ENCODE measurements at places on chromosomes 6 and 20. TPM values are rescaled to one million over a fixed set of nuclear protein-coding genes. Genes with fewer than 3 reads are reported as not detected.

The SLC22A3 gene
- total RNA-seq: 0.94 TPM

The TSHZ2 gene
- 11.9 TPM for total RNA-seq

The SRXN1 gene
- total RNA-seq: 53.7 TPM

The OLIG3 gene
- total RNA-seq: not detected

The RIMS1 gene
- total RNA-seq: 0.76 TPM

The RTN4IP1 gene
- 20.8 TPM for total RNA-seq

The LY86 gene
- not detected for total RNA-seq

- peak; percentile 74 for DNase-seq
Observed at GRCh38 chr6:74631564-74631963, 574.3 kb downstream of the COL12A1 start.

DNA sequence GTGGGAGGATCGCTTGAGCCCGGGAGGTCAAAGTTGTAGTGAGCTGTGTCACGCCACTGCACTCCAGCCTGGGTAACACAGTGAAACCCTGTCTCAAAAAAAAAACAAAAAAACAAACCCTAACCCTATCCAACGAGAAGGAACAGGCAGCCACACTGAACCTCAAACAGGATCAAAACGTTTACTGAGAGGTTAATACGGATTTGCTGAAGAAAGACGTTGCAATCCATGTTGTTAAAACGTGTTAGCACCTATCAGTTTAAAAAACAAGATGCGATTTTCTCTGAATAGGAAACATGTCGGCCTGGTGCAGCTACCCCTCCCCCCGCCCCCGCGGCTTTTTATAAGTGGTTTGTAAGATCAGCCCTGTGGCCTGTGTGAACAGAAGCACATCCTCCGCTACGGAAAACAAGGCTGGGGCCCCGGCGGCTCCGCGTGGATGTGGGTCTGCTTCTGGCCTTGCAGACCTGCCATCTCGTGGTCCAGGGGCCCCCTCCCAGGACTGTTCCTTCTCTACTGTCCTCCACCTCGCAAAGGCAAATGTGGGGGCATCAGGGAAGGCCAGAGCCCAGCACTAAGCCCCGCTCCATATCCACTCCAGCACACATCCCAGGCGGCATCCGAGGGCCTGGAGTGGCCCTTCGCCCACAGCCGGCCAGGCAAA, 11.4 kb downstream of the SLC2A4RG start:
- DNase-seq: no peak

- peak; percentile 84 for DNase-seq
Observed at GRCh38 chr6:75334266-75335040, 49.9 kb upstream of the TMEM30A start.

GRCh38 chr6:119110601-119111548, 32.4 kb upstream of the FAM184A start:
- DNase-seq: peak; percentile 40

DNA sequence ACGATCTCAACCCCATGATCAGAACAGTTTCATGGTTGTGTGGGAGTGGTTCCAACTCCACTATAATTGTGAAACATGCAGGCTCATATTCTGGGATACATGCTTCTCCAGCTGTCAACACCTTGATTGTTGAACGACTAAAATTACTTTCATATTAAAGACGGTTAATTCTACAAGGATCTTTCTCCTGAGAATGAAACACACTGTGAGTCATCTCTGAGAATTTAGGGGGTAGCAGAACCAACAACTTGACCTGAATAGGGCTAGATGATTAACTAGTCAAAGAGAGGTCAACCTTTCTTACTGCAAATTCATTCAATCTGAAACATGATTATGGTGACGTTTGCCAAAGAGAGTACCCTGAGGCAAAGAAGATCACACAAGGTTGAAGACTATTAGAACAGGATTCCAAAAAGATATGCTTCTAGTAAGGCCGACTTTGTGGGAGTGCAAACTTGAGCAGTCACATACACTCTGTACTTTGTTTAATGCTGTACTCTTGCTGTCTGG, 175.2 kb upstream of the CITED2 start:
- DNase-seq: peak; percentile 92

DNA sequence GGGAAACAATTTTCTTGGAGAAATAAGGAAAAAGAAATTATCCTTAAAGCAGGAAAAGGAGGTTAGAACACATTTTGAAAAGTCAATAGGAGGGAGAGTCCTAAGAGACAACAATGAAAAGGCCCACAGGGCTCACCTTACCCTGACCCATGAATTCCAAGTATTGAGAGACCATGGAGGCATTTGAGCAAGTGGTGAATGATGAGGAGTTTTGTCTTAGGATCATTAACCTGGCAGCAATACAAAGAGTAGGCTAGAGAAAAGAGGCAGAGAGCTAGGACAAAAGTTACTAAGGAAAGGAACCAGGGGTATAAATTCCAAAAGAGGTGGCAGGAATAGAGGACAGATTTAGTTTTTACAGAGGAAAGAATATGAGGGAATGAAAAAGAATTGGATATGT, 44.7 kb downstream of the PACRG start:
- DNase-seq: no peak

GRCh38 chr6:6788394-6789032, 200.0 kb downstream of the LY86 start:
- DNase-seq: no peak

DNA sequence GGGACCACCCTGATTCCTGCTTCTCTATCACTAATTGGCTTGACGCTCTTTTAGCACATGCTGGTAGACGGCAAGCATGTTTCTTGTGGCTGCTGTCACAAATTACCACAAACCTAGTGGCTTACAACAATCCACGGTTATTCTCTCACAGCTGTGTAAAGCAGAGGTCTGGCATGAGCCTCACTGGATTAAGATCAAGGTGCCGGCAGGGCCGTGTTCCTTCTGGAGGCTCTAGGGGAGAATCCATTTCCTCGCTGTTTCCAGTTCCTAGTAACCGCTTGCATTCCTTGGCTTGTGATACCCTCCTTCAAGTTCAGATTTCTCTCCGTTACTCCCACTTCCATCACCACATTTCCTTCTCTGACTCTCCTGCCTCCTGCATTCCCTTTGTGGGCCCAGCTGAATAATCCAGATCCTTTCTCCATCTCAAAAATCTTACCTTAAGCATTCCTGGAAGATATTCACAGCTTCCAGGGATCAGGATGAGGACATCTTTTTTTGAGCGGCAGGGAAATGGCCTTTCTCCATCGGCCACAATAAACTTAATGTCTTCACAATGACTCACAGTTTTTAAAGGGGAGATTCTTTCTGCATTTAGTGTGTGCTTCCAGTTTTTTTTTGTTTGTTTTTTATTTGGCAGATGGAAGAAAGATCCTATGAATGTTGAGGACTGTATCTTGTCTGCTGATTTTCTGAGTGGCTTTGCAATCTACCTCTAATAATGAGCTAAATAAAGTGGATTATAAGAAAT, 39.9 kb downstream of the BMP6 start:
- DNase-seq: peak; percentile 44

DNA sequence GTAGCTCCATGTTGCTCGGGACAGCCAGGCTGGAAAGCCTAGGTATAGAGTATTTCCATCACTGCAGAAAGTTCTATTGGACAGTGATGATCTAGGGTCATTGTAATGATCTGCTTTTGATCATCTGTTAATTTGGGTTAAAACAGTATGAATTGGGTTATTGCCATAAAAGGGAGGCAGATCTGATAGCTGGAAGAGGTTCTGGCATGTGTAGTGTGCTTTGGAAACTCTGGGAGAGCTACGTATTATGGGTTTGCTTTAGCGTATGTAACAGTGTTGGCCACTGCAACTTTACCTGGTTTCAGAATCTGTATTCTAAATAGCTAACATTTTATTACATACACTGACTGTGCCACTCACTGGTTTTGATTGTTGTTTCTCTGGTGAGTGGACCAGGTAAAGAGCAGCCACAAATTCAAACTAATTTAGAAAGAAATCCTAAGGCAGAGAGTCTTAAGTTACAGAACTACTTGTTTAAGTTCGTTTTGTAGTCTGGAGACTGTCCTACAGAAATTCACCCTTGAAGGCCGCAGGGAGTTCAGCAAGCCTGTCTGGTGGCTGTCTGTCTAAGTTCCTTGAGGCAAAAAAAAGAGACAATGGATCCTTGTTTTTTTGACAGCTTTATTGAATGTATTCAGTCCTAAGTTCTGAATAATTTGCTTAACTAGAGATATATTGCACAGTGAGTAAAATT, 300.3 kb downstream of the PRL start:
- peak; percentile 70 for DNase-seq

DNA sequence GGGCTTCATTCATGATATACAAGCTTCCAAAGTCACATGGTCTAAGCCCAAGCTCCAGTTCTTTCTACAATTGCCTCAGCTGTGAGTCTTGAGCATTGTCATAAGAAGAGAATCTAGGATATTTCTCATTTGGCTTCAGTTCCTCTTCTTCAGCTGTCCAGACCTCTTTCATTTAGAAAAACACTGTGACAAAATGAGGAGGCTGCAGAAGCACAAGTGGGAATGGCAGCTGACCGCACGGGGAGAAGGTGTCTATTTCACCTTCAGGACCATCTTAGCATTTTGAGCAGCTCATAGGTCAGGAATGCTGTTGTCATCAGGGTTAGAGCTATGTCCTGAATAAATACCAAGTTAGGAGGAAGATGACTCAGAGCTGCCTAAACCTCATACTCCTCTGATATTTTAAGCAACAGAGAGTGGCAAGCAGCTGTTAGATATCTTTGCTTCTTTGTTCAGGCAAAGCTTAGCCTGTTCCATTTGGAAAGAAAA, 390.1 kb upstream of the CITED2 start:
- peak; percentile 100 for DNase-seq

- no peak for DNase-seq
Observed at GRCh38 chr6:143097224-143097795, 36.6 kb downstream of the AIG1 start.

GRCh38 chr6:165458134-165458533, 148.7 kb upstream of the C6orf118 start:
- no peak for DNase-seq

DNA sequence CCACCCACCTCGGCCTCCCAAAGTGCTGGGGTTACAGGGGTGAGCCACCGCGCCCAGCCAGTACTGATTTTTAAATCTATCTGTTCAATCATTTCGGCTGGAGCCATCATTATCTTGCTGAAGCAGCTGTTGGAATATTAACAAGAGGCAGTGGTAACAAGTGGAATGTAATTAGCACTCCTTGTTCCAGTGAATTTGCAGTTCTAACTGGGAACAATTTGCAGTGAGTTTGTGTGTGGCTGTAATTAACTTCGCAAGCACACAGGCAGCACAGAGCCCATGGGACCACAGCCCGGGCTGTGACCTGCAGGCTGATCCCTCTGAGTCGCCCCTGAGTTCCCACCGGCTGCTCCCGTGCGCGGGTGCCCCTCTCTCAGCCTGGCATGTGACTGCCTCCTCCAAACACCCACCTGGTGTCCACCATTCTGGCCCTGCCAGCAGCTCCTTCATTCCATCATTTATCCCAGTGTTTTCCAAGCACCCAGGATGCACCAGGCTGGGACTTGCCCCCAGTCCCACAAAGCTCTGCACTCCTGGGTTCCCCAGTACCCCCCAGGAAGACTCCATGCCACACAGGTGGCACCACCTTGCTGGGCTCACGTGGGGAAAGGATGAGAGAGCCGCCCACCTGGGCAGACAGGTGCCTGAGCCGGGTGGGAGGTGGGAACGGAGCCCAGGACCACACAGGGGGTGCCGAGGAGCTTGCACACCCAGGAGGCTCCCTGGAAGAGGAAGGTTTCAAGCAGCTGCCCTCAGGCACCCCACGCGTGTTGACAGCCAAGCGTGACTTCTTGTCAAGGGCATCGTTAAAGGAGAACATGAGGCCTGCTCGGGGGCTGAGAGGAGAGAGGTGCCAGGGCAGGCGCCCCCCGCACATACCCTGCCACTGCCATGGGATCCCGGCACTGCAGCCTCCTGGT, 75.2 kb downstream of the YTHDF1 start:
- no peak for DNase-seq

GRCh38 chr6:33700391-33701050, 11.0 kb downstream of the UQCC2 start:
- DNase-seq: peak; percentile 75

GRCh38 chr6:146545581-146545980, 1.9 kb downstream of the RAB32 start:
- DNase-seq: peak; percentile 85

DNA sequence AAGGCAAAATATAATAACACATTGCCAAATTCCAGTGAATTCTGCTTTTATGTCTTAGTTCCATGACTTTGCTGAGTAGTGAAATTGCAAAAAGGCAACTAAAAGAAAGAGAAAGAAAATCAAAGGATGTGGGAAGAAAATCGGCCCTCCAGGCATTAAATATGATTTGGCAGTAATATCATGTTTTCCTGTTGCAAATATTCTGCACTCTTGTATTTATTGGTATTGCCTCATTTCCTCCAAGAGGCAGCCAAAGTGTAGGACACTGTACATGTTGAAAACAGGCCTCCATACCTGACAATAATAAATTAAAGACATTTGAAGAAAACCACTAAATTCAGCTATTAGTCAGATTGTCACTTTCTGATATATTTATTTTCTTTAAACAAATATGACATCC, 460.0 kb upstream of the NOX3 start:
- peak; percentile 4 for DNase-seq

DNA sequence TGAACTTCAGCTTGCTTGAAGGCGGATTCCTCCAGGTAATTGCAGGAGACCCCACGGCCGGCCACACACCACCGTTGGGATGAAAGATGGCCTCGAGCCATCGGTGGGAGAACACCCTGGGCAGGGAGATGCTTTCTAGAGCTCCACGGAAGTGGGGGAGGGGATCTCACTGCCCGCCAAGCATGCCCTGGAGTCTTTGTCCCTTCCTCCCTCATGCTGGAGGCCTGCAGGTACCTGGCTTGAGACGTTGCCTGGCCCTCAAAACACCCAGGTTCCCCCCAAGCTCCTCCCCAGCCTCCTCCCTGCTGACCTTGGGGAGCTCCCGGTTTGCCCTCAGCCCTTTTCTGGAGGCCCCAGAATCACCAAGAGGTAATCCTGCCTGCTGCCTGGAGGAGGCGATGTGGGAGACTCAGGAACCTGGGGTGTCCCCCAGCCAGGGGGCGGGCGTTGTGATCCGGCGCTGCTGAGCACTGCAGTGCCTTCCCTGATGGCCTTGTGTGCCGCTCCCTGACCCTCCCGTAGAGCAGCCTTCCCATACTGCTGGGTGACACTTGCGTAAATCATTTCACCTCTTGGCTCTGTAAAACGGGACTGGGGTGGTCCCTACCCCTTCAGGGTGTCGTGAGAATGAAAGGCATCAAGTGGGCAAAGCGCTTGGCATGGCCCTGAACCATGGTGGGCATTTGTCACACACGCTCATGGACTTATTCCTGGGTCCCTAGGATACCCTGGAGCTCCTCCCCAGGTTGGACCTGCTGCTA, 91.4 kb downstream of the CEBPB start:
- no peak for DNase-seq

- DNase-seq: no peak
Observed at GRCh38 chr20:63135411-63135810, 80.5 kb downstream of the YTHDF1 start.

- DNase-seq: no peak
Observed at GRCh38 chr6:1971612-1972011, 273.8 kb downstream of the GMDS start.

DNA sequence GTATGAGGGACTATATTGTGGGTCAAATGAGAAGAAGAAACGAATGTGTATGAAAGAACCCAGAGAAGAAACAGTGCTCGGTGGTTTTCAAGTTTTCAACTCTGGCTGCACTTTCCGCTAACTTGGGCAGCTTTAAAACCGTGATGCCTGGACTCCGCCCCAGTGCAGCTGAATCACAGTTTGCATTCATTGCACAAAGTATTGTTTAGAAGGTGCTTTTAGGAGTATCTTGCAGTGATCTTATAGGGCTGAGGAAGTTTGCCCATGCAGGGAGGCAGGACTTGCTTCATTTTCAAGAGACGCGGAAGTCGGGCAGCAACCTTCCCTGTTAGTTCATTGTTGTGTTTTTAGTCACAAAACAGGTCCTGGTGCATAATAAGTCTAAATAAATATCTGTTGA, 52.7 kb downstream of the RSPH3 start:
- no peak for DNase-seq

GRCh38 chr20:34776177-34776576, 49.3 kb downstream of the NCOA6 start:
- DNase-seq: no peak
